ENCODE measurements at places on chromosomes 3 and 15.

DNA sequence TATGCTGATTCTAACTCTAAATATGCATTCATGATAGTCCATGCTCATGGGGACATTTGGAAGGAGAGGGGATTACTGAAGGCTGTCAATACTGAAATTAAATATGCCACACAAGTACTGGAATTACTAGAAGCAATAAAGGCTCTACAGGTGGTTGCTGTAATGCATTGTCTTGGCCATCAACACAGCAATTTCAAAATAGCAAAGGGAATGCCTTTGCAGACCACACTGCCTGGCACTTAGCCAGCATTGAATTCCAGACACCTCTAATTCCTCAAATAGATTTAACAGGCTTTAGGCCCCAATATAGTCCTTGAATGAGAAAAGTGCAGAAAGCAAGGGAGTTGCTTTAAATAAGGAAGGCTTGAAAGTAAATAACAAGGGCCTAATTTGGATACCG is 115.8 kb upstream of the PLCL2 start:
- no peak for DNase-seq

DNA sequence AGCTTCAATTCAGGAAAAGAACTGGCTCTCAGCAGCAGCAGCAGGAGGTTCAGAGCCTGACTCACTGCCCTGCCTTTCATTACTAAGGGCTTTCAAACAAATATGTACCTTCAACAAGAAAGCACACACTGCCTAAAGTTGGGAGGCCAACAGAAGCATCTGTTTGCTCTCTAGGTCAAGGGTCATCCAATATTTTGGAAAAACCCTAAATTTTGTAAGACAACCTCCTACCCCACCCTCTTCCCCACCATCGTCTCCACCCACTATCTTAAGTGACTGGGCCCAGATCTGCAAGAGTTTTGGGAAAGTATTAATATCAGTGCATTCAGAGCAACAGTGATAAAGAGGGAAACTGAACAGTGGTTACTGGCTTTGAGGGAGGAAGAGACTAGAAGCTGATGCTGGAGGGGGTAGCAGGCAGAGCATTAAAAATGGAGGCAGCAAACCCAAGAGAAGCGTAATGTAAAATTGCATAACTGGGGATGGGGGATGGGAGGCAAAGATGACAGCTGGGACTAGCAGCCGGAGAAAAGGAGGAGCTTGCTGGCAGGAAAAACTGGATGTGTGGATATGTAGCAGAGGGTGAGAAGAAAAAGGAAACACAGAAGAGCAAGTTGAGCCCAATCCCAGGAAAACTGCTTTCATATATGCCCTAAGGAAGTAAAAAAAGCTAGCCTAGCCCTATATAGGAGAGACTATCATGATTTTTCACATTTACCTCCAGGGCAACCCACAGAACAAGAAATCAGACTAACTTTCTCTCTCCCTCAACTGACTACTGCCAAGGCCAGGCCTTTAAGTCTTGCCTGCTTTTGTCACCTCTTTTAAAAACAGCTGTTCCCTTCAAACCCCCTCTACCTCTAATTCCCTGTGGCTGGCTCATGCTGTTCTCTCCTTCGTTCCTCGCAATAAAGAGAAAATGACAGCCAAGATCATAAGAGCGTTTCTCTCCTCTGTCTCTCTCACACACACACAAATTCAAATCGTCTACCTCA is 31.4 kb downstream of the NPTN start:
- DNase-seq: no peak

GRCh38 chr3:45832699-45833098 is 9.2 kb downstream of the LZTFL1 start:
- no peak for DNase-seq

DNA sequence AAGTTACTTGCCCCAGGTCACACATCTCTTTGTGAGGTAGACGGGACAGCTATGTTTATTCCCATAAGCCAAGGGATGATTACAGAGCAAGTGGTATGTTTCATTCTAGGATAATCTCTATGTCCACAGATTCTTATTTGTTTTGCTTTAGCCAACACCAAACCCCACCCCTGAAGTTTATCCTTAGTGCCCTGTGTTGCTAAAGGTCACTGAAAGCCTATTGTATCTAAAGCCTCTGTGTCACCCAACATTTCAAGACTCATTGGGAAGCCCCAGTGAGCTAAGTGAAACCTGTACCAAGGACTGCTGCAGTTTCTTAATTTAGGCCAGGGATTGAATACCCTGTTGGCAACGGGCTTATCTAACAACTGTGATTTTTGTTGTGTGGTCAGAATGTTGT is 135.6 kb downstream of the ADAMTS9 start:
- no peak for DNase-seq

- no peak for DNase-seq
These were observed 43.2 kb upstream of the SKOR1 start for GRCh38 chr15:67781907-67782690.

- DNase-seq: no peak
These were observed 273.0 kb upstream of the LRTM1 start for GRCh38 chr3:55200906-55201305.

- DNase-seq: no peak
These were observed 35.4 kb upstream of the RAB6B start for GRCh38 chr3:133931084-133931483.

DNA sequence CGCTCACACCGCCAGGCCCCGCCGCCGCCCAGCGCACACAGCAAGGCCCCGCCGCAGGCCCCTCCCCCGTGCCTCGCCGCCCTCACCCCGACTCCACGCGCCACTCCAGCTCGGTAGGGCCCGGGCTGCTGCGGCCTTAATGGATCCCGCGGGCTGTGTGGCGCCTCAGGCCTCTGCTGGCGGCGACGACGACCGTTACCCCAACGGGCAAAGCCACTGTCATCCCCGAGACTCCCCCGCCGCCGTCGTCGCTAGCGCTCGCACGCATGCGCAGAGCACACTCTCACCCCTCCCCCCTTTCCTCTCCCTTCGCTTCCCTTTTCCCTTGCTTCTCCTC is at the start of gene MSL2:
MSL2 (minus strand) TSS at position 272 of the 337 bp plus-strand sequence. CDS start 1,222 bp downstream, outside the sequence.
- no peak for DNase-seq

DNA sequence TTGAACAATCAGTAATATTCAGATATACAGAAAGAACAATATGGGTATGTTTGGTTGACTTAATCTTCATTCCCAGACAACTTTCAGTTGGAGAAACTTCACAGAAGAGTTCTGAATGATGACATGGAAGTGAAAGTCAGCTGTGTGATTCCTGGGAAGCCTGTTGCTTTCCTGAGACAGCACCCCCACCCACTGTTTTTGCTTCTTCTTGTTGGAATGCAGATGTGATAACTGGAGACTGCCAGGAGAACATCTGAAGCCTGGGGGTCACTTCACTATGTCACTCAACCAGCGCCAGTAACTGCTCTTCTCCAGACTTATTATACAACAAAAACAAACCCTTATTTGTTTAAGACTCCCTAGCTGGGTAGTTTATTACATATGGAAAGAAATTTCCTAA is 599.4 kb downstream of the ZIC1 start:
- DNase-seq: no peak

DNA sequence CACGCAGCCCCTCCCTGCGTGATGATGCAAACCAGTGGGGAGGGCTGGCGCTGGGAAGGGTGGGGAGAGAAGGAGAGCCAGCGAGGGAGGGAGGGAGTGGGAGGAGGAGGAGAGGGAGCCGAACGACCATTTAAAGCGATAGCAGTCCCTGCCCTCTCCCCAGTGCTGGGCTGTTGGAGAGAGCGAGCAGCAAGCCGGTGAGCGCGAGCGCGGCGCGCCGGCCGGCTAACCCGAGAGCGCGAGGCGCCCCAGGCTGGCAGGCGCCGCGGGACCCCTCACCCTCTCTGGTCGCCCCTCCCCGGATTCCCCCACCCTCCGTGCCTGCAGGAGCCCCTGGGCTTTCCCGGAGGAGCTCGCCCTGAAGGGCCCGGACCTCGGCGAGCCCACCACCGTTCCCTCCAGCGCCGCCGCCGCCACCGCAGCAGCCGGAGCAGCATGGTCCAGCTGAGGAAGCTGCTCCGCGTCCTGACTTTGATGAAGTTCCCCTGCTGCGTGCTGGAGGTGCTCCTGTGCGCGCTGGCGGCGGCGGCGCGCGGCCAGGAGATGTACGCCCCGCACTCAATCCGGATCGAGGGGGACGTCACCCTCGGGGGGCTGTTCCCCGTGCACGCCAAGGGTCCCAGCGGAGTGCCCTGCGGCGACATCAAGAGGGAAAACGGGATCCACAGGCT is at the start of gene GRM7:
GRM7 (plus strand) TSS at position 162 of the 671 bp plus-strand sequence.
- DNase-seq: no peak

DNA sequence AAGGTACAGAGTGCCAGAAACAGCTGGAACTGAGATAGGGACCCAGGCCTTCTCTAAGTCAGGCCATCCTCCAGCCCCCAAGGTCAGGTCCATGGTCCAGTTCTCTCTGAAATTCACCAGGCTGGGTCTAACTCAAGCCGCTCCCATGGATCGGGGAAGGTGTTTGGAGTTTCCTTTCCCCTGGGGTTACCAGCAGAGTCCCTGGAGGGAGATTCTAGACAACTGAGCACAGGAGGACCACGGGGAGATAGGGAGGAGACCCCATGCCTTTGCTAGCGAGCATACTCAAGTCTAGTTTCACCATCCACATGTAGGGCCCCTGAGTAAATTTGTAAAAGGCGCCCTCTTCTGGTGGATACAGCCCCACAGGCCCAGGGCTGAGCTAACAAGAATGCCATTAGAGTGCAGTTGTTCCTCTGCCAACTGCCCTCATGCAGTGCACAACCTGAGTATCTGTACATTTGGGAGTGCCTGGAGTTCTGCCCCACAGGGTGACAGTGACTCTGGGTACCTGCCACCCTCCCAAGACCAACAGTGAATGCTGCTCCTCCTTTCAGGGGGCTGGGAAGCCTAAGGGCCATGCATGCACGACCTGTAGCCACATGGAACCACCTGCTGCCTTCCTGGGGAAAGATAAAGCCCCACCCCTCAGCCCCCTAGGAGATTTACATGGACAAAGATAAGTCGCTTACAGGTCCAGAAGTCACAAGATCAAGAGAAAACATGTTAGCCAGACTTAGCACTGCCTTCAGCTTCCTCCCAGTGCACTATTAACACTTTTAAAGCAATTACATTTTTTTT is 89.0 kb downstream of the IQSEC1 start:
- no peak for DNase-seq

DNA sequence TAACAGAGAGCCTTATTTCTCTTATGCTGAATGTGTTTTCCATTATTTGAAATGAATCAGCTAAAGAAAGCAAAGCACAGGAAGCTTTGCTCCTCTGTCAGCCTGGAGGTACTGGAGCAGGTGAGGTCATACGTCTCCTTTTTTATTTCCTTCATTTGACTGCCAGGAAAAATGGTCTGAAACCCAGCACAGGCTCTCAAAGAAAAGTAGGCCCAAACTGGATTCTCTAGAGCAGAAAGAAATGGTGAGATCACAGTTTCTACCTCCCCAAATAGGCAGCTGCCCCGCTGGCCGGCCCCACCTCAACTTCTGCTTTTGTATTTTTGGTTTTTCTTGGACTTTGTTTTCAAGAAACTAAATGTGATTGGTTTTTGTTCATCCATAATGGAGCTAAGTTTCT is 95.1 kb downstream of the RPL39L start:
- DNase-seq: no peak

- no peak for DNase-seq
These were observed 149.3 kb downstream of the RPLP1 start for GRCh38 chr15:69601711-69602504.

GRCh38 chr15:83219026-83219425 is 11.4 kb upstream of the HDGFL3 start:
- DNase-seq: no peak

- DNase-seq: no peak
These were observed 6.6 kb downstream of the NLGN1 start for GRCh38 chr3:173404156-173404555.

- no peak for DNase-seq
These were observed 67.1 kb upstream of the AKAP13 start for GRCh38 chr15:85313339-85313738.

DNA sequence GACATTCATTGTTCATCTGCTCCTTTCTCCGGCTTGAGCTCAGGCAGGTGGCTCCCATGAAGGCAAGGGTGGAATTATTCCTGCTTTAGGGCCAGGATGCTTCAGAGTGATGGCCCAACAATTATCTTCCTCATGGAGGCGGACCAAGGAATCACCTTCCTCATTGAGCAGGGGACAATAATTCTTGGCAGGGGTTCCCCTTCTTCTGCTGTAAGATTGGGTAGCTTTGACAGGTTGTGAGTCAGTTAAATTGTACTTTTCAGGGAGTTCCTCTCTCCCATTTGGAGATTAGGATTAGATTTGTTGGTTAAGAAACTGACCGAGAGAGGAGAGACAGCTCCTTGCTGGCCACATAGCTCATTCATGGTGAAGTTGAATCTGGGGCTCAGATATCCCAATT is 31.4 kb upstream of the CD47 start:
- DNase-seq: no peak

- DNase-seq: no peak
These were observed 15.3 kb upstream of the CACNA1D start for GRCh38 chr3:53478921-53479664.

DNA sequence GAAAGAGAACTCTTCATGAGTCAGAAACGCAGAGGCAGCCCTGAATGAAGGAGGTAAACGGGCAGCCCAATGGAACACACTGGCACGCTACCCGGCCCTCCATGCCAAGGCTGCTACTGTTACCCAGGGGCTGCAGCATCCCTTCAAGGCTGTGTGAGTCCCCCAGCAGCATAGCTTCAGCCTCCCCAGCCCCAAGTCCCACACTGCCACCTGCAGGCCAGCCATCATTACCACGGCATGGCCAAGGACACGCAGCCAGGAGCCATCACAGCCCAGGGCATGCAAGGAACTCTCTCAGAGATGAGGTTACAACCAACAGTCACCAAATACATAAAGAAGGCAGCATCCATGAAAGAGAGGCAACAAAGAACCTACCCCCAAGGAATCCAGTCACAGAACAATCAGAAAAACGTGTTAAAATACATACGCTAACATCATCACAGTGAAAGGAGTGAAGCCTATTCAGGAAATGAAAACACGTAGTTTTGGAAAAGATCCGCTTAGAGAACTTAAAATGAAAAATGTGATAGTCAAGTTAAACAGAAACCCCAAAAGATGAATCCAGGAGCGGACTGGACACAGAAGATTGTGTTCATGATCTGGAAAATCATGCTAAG is 22.4 kb downstream of the PLA2G4F start:
- DNase-seq: peak; percentile 60

- no peak for DNase-seq
These were observed 17.7 kb upstream of the SNRK start for GRCh38 chr3:43268636-43269035.

DNA sequence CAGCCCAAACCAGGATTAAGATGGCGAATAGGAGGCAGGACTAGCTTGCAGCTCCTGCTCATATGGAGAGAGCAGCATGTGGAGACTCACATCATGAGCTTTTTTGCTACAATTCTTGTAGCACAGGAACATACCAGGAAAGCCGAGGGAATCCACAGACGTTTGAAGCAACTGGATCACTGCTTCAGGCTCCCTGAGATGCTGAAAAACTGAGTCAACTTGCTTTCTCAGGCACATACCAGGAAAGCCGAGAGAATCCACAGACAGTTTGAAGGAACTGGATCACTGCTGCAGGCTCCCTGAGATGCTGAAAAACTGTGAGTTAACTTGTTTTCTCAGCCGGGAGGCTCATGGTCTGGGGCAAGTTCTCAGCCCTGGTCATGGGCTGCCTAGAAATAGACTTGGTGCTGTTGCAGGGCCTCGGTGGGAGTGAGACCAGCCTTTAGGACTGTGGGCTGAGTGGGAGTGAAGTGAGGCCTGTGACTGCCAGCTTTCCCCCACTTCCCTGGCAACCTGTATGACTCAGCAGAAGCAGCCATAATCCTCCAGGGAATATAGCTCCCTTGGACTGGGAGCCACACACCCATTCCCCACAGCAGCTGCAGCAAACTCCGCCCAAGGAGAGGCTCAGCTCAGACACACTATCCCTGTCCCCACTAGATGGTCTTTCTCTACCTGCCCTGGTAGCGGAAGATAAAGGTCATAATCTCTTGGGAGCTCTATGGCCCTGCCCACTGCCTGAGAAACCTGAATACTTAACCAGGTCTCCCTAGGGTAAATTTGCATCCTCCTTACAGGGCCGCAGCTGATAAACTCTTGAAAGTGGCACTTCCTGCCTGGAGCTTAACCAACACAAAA is 51.9 kb upstream of the PFN2 start:
- DNase-seq: no peak

All from stimulated activated CD8-positive, alpha-beta memory T cell treated with anti-CD3 and anti-CD28 coated beads, Interleukin-2, amount 100 ng/mL, for 48 hours (primary cell).